ENCODE measurements at places on chromosomes 11 and 22. TPM values are rescaled to one million over a fixed set of nuclear protein-coding genes. Genes with fewer than 3 reads are reported as not detected.

- no peak for DNase-seq
Measured at GRCh38 chr22:41504397-41504796, 35.5 kb downstream of the ACO2 start.

DNA sequence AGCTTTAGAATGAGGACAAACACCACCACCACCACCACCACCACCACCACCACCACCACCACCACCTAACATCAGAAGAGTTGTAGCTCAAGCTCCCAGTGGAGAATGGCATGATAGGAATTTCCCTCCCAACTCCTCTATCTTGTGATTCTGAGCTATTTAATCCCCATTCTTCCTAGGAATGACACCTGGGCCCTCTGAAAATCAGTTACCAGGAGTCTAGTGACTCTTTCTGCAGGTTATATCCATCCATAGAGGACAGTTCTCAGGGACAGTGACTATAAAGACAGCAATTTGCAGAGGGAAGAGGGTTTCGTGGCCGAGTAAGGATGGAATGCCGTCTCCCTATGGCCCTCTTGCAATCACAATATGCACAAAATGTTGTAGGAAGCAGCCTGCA, 27.8 kb downstream of the MYH9 start:
- no peak for DNase-seq

DNA sequence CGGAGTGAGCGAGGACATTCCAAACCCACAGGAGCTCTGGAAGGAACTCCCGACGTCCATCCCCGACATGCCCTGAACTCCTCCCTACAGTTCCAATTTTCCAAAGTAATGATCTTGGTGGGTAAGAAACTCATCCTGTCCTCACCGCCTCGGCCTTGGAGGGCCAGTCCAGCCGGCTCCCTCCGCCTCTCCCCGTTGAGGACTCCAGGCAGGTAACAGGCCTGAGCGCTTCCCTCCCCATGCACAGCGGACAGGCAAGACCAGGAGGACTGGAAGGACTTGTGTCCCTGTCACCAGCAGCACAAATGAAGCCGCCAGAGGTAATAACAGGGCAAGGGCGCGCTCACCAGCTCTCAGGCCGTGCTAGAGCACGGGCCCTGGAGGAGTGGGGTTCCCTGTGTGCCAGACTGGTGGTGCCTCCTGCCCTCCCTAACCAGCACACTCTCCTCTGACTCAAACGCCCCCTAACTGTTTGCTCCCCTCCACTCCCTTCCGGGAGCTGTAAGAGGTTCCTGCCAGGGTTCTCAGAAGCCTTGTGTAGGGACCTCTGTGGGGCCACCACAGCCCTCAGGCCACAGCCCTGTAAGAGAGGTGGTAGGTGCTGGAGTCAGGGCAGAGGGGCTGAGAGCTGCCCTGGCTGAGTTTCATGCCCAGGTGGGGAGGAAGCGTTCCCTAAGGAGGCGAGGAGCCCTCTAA, 17.1 kb downstream of the OVOL1 start:
- no peak for DNase-seq

APOC3 gene
- polyA plus RNA-seq = 0.14 TPM

DNA sequence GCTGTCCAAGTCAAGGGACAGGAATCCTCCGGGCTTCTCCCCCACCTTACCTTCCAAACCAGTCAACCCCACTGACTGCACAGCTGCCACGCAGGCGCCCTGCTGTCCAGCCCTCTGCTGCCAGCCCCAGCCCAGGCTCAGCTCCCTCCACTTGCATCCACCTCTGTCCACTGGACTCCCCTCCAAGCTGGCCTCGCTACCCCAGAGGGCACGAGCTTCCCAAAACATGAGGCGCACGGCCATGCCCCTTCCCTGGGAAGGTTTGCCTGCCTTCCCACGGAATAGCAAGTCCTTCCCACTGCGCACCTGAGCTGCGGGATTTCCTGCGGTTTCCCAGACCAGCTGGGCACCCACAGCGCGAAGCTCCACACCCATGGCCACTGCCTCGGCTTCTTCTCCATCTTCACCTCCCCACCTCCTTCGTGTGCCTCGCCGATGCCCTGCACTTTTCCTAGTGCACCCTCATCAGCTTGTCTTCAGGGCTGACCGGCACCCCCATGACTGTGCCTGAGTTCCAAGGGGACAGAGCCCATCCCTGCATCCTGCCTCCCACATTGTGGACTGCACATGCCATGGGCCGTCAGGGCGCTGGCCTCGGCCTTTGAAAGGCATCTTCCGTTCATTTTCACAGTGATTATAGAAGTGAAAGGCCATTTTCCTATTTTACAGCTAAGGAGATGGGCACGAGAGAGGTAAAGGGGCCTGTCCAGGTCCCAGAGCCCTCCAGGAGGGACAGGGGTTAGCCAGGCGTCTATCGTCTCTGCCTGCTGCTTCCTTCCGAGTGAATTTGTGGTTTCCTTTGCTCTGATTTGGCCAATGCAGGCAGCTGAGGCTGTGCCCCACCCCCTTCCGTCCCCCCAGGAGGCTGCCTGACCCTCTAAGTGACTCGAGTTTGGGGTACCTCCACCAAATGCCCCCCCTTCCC, 16.4 kb downstream of the IFITM10 start:
- DNase-seq = no peak

- DNase-seq = no peak
Measured at GRCh38 chr11:126457817-126458216, 102.3 kb downstream of the ST3GAL4 start.

- DNase-seq = no peak
Measured at GRCh38 chr22:44634426-44635321, 67.3 kb upstream of the PRR5 start.

GRCh38 chr11:70537576-70538571, 139.5 kb downstream of the CTTN start:
- DNase-seq = no peak

- DNase-seq = no peak
Measured at GRCh38 chr22:45648301-45649117, 23.1 kb upstream of the ATXN10 start.

DNA sequence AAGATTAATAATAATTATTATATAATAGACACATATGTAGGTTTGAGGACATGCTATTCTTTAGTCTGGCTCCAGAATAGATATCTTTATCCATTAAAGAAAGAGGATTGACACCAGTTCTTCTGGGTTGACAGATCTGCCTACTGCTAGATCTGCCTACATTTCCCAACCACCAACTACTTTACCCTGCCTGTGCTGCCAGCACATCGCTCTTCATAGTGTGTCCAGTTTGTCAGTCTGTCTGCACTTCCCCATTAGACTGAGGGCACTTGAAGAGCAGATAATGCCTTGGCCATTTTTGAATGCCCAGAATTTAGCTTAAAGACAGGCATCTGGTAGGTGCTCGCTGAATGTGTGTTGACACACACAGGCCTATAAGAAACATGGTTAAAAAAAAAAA, 910.1 kb upstream of the FAT3 start:
- DNase-seq = no peak

- no peak for DNase-seq
Measured at GRCh38 chr11:66848671-66849500, 5.6 kb downstream of the RCE1 start.

DNA sequence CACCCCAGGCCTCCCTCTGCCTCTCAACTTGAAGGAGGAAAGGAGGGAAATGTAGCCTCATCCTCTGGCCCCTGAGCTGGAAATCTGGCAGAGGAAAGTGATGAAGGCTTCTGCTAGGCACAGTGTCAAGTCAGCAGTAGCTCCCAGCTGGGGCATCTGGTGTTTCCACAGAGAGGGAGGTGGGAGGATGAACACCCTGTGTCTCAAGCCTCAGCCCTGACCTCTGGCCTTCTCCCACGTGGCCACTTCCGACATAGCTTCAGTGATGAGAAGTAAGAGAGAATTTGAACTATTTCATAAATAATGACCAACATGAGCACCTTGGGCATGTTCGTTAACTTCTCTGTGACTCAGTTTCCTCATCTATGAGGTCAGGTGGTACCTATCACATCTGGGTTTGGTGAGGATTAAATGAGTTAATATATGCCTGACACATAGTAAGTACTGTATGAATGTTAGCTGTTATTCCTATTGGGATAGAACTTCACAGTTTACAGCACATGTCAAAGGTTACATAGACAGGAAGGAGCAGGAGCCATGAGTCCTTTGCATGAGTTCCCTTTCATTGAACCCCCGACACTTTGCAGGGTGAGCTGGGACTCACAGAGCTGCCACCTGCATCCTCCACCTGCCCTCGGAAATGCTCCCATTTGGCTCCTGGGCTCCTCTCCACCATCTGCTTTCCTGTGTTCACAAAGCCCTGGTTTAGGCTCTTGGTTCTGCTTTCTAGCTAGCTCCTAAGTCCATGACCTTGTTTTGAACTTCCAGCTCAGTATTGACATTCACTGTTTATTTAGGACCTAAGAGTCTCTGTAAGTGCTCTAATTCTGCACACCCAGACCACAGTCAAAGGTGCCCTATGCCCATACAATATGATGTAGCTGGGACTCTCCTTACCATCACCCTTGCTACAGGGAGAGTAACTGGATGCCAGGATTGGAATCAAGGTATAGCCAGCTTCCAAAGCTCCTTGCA, 61.7 kb downstream of the CSNK2A3 start:
- peak; percentile 39 for DNase-seq

NAALADL1 gene
- polyA plus RNA-seq = 7.4 TPM

DNA sequence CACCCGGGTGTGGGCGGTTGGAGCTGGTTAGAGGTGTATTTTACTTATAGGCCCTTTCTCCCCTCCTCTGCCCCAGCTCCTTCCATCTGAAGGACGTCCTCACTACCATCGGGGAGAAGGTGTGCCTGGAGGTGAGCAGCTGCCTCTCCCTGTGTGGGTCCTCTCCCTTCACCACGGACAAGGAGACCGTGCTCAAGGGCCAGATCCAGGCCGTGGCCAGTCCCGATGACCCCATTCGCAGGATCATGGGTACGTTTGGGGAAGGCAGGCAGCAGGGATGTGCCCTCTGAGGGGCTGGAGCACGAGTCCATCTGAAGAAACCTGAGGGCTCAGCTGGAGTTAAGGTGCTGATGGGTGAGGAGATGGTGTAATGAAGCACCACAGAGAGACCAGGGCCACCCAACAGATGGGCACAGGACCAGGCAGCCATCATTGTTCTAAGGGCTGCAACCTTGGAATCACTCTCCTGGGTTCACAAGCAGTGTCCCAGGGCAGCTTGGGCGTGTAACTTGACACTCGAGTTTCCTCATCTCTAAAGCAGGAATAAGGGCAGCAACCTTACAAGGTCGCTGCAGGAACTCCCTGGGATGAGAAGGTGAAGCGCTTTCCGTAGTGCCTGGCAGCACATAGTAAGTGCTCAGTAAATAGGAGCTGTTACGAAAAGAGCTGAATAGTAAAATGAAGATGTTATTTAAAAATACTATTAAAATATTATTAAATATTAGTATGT, 29.4 kb downstream of the TCP11L1 start:
- DNase-seq = no peak

- DNase-seq = no peak
Measured at GRCh38 chr11:14418801-14419417, 59.9 kb upstream of the RRAS2 start.

DNA sequence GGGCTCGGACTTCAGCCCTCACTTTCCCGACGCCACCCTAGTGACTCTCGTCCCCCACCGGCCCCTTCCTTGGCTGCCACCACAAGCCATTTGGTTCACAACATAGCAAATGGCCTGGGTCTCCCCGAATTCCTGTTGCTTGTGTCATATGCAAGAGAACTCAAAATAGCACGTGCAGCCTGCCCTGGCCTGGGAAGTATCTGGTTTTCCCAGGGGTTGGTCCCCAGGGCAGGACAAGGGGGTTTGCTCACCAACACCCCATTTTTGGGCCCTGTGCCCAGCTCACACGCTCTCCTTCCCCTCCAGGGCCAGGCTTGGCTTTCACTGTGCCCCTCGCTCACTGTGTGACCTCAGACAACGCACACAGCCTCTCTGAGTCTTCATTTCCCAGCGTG, 12.8 kb upstream of the TPCN2 start:
- peak; percentile 74 for DNase-seq

GRCh38 chr11:75633409-75634066, 35.3 kb downstream of the MAP6 start:
- DNase-seq = no peak

DNA sequence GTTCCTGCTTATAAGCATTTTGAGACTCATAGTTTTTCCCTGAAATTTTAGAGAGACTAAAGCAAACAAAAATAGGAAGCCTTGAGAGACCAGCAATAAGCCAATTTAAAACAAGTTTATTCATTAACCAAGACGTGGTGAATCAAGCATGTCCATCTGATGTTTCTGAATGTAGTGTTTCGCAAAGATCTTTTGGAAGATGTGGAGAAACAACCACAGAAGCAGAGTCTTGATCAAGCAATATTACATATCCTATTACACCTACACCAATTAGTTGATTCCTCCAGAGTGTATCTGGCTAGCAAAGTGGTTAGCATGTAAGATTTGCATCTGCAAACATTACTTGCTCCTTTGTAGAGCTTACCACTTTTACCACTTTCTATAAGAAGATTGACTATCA, at the start of gene OVCH2:
TSS of gene OVCH2 (minus strand) at position 101 of the 400 bp plus-strand sequence. CDS start at position 18, 83 bp downstream.
- DNase-seq = no peak

DNA sequence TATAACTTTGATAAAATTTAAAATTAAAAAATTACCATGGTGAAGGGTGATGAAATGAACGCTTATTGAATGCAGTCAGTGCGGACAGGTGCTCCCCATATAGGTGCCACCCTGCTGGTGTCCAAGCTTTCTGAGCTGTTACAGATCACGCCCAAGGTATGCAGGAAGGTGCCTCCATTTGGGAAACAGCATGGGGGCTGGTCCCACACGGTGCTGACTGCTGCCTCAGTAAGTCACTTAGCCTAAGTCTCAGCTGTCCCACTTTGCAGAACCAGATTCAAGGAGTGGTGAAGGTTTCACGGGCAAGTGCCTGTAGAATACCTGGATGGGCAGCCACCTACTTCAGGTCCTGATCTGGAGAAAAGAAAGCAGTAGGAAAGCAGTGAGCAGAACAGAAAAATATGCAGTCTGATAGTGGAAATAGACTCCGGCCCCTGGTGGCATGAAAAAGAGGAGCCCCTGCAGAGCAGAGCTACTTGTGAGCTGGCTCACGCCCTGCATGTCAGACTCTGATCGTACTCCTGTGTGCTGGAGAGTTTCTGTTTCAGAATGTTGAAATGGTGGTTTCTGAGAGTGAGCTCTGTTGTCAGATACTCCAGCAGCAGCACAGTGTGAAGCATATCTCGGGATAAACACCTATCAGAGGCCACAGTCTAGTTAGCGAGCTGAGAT, 33.2 kb downstream of the ADORA2A start:
- no peak for DNase-seq

GRCh38 chr22:47691152-47691895, 928.9 kb downstream of the TBC1D22A start:
- DNase-seq = no peak

- no peak for DNase-seq
Measured at GRCh38 chr11:68756171-68756766, 4.9 kb upstream of the TESMIN start.

GRCh38 chr11:84817998-84818397, 809.1 kb downstream of the DLG2 start:
- DNase-seq = no peak

- DNase-seq = no peak
Measured at GRCh38 chr11:134364261-134364660, 32.5 kb downstream of the GLB1L2 start.

Measured in lung (tissue), 17 donors.